Upper lobe of right lung (tissue), 1 donor: ENCODE measurements at places on chromosomes 16 and 17.

DNA sequence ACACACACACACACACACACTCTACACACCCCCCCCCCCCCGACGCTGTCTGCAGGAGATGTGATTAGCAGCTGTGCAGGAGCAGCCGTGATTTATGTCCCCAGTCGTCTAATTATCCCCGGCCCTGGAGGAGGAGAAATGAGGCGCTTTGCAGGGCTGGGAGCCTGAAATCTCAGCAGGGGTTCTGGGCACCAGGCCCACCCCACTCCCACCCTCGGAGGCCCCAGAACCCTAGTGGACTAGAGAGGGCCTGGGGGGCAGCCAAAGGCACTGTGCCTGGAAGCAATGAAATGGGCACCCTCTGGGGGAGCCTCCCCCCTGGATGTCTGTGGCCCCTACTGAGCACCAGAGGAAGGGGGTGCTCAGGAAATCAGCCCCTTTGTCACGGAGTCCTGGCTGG is 134.2 kb upstream of the CIBAR2 start:
- DNase-seq, result no peak

DNA sequence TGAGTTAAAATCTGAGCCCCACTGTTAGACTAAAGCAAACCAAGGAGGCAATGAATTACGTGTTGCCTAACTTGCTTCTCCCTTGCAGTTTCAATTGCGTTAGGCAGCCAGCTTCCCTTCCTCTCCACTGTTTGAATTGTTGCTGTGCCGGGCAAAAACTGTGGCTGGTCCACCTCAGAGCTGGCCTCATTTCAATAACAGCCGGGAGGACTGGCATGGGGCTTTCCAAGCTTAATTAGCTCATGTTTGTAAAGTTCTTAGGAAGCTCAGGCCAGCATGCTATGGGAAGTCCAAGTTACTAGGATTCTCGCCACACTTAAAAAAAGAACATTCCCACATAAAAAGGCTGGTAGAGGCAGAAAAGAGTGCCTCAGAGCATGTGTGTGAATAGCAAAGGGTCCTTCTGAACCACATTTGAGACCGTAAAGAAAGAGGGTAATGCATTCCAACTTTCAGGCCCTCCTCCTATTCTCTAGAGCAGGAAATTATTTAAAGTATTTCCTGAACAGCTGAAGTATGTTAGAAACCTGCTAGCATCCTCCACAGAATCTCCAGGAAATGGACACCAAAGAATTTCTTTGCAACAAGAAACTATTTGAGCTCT is 79.0 kb upstream of the SMURF2 start:
- no peak for DNase-seq

- DNase-seq, result peak; percentile 75
Measured at GRCh38 chr17:55266051-55266957, 1.5 kb downstream of the HLF start.

GRCh38 chr16:8712589-8713361 is 38.4 kb downstream of the ABAT start:
- DNase-seq, result no peak

- no peak for DNase-seq
Measured at GRCh38 chr17:48553190-48553547, 8.3 kb upstream of the HOXB2 start.

DNA sequence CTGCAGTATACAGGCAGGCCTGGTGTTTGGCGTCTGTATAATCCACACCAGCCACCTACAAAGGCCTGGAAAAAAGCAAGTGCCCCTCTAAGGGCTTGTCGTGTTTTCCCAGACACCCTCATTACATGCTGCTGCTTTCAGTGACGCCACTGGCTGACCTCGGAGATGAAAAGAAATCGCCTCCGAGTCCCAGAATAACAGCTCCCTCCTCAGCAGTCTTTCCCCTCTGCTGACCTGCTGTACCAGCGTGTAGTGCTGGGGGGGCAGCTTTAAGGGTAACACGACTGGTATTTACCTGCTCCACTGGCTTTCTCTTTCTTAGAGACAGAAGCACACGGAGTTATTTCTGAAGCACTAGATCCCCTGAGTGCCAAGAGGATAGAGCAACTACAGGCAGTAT is 296.8 kb downstream of the GRIN2A start:
- DNase-seq, result no peak

GRCh38 chr16:50801036-50801435 is 59.1 kb downstream of the CYLD start:
- no peak for DNase-seq

- peak; percentile 70 for DNase-seq
Measured at GRCh38 chr17:40553694-40554534, 11.4 kb downstream of the CCR7 start.

DNA sequence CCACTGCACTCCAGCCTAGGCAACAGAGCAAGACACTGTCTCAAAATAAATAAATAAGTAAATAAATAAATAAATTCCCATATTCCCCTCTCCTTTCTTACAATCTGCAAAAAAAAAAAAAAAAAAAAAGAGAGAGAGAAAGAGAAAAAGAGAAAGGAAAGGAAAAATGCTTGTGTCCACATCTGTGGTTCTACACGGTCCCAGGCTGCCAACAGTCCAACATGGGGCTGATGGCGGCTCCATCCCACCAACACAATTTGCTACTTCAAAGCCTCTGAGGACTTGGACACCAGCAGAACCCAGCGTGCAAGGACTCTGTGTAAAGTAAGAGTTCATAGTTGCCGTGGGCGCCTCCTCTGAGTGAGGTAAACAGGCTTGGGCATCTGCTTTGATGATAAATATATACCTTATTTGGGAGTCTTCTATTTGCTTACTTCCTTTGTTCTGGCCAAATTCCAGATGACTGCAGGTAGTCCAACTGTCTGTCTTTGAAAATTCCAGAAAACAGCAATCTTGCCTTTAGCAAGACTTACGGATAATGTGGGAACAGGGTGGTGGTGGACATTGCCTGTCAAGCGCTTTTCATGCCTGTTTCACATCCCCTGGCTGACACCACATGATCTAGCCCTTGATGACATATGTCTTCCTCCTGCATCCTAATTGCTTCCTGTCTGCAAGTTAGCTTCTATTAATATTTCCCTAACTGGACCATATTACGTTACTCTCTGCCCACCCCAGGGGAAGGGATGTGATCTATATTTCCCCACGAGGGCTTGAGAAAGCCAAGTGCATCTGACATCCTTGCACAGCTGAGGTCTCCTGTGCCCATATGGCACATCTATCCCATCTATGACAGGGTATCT is 10.1 kb downstream of the LITAF start:
- DNase-seq, result peak; percentile 28

- peak; percentile 45 for DNase-seq
Measured at GRCh38 chr16:84462296-84463210, 41.9 kb downstream of the MEAK7 start.

- peak; percentile 69 for DNase-seq
Measured at GRCh38 chr16:11681556-11681955, 13.3 kb downstream of the SNN start.

GRCh38 chr16:25796239-25796638 is 104.5 kb downstream of the HS3ST4 start:
- DNase-seq, result no peak

- no peak for DNase-seq
Measured at GRCh38 chr17:55068862-55069811, 100.6 kb downstream of the STXBP4 start.

DNA sequence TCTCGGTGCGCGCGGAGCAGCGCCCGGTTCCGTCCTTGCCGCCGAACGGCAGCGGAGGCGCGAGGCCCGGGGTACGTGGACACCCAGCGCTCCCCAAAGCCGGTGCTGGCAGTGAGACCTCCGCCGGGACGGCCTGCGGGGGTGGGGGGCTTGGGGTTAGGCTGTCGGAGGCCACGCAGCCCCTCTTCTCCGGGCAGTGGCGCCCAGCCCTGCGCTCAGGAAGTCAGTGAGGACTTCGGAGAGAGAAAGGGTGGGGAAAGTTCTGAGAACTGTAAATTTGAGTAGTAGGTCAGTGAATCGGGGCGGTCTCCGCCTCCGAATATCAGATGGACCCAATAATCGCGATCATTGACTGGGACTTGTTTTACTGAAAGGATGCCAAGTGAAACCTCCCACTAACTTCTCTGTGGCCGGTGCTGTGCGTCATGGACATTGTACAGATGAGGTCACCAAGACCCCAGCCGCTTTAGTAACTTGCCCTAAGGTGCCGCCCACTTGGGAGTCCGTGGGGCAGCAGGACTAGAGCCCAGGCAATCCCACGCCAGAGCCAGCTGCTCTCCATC is 468 bp downstream of the IL4R start:
- DNase-seq, result peak; percentile 77

DNA sequence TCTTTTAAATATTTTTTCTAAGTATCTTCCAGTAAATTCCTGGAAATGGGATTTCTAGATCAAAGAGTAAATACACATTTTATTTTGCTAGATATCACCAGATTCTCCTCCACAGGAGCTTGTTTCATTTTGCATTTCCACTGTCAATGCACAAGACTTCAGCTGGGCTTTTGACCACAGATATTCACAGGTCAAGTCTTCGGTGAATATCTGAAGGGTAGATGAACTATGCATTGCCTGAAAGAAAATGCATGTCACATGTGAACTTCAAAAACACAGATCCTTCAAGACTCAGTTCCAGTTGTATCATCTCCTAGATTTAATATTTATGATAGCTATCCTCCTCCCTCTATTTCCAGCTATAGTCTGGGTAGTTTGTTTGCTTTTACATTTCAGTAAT is 963.6 kb upstream of the GOT2 start:
- no peak for DNase-seq

DNA sequence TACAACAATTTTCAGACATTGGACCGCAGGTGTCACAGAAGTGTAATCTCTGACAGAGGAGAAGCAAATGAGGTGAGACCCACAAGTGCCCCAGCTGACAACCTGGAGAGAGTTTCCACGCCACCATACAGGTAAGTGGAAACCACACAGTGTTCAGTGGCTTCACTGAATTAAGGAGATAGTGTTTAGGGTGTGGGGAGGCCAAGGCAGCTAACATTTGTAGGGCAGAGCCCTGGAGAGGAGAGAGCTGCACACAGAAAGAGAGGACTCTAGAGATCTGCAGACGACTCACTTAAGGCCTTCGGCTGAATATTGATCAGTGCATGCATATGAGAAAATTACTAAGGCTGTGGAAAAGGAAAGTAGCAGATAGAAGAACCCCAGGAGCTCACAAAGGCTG is 228.9 kb upstream of the TNRC6C start:
- no peak for DNase-seq

DNA sequence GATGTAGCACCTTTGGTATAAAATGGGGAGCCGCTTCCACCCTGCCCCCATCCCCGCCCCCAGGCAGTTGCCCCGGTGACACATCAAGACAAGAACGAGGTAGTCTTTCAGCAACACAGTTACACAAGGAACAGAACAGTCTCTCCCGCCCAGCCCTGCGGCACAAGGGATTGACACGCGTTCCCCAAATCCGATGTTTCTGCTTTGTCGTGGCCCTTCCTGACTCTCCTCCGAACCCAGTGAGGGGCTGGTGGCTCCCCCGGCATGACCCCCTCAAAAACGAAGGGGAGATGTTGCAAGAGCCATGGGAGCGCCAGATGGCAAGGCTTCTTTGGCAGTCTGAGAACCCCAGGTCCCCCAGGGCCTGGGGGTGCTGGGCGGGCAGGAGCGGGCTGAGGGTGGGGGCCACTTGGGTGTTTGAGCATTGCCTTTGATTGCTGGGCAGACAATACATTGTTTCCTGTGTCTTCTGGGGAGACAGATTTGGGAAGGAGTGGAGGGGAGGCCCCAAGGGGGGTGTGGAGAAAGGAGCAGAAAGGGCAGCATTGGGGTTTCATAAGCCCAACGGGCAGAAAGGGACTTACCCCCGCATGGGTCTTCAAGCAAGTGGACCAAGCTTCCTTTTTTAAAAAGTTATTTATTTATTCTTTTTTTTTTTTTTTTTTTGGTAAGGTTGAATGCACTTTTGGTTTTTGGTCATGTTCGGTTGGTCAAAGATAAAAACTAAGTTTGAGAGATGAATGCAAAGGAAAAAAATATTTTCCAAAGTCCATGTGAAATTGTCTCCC is 16.6 kb downstream of the COL1A1 start:
- peak; percentile 76 for DNase-seq

GRCh38 chr16:84351630-84352029 is 16.7 kb upstream of the ATP2C2 start:
- DNase-seq, result no peak

DNA sequence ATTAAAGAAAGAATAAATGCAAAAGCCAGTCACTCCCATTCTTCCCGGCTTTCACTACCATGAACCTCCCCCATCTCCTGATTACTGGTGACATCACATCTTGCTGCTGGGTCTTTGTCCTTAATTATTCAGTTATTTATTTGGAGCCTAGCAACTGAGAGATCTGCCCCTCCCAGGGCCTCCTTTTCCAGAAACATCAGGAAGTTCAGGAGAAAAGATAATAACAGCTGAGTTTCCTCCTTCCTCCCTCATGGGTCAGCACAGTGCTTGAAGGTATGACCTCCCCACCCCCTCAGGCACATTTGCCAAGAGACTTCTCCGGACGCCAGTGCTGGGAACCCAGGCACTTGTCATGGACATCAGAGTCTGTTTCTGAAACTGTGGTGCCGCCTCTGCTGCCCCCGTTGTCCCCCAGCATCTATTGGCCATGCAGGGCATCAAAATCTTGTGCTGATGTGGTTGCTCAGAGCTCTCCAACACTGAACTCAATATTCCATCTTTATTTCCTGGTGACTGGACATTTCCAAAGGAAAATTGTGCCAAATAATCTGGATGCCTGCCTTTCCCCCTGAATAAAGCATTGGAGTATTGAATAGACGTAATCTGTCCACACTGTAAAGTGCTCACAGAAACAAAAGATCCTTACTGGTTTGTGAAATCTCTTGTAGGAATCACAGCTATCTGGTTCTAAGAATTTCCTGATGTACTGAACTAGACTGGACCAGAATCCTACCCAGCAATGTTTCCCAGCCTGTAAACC is 71.8 kb downstream of the ZNF18 start:
- DNase-seq, result no peak
